Activated CD4-positive, alpha-beta memory T cell treated with anti-CD3 and anti-CD28 coated beads for 36 hours (primary cell): ENCODE measurements at places on chromosomes 4 and X. TPM values are rescaled to one million over a fixed set of nuclear protein-coding genes. Genes with fewer than 3 reads are reported as not detected.

- peaks cover 13% of the 10 kb centered on the region for H3K27me3 ChIP-seq
- H3K27ac ChIP-seq: no peak overlapping the region
- no peaks in the 10 kb centered on the region for H3K36me3 ChIP-seq
- no peaks in the 10 kb centered on the region for H3K4me1 ChIP-seq
- DNase-seq: no peak
Observed at GRCh38 chr4:5019796-5020195, 538 bp upstream of the CYTL1 start.

DNA sequence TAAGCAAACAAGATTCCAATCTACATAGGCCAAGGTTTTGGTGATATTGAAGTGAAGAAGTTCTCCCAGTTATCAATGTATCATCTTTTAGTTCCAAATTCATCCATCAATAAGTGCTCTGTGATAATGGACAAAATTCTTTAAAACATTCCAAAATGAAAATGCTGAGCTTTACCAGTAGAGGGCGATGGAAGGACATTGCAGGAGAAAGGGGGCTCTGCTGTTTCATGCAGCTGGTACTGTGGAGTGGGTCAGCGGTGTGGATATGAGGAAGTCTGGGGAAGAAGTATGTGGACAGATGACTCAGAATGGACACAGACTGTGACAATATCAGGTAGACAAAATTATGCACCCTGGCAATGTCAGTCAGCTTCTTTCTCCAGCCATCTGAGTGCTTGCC lies 46.6 kb upstream of the HS6ST2 start:
- H3K4me1 ChIP-seq: no peaks in the 10 kb centered on the region
- no peak overlapping the region for H3K4me3 ChIP-seq
- no peaks in the 10 kb centered on the region for H3K27me3 ChIP-seq
- DNase-seq: no peak
- H3K36me3 ChIP-seq: no peaks in the 10 kb centered on the region
- H3K27ac ChIP-seq: no peak overlapping the region

DNA sequence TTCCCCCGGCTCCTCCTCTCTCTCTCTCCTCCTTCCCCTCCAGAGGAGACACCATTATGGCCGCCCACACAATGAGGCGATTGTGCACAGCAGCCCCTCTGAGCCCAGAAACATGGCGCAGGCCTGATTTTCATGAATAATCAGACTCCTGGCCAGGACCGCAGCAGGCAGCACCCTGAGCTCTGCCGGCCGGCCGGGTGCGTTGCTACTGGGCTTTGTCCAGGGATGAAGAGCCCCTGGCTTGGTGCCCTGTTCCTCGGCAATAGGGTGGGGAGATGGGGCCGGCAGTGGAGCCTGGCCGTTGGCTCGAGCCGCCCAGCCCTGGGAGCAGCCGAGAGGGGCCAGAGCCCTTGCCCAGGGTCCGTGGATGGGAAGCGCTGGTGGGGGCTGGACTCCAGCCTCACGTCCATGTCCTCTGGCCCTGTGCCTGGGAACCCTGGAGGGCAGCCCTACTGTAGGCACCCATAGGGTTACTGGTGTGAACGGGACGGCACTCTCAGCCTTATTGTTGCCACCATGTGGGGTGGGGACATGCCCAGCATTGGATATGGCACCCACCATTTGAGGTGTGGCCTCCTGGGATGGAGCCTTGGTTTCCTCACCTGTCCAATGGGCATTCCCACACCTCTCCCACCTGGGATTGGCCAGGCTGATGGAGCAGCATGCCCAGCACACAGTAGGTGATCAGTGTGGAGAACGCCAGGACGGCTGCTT lies 103.0 kb downstream of the SORCS2 start:
- H3K27ac ChIP-seq: no peak overlapping the region
- H3K4me3 ChIP-seq: no peak overlapping the region
- H3K36me3 ChIP-seq: no peaks in the 10 kb centered on the region

GRCh38 chr4:112860830-112861690 lies 188.4 kb upstream of the ANK2 start:
- no peaks in the 10 kb centered on the region for H3K4me1 ChIP-seq
- no peak overlapping the region for H3K4me3 ChIP-seq
- H3K27ac ChIP-seq: no peak overlapping the region
- H3K27me3 ChIP-seq: peaks cover 3% of the 10 kb centered on the region
- no peak for DNase-seq

- H3K27me3 ChIP-seq: peaks cover 66% of the 10 kb centered on the region
- H3K27ac ChIP-seq: no peak overlapping the region
- H3K4me1 ChIP-seq: peaks cover 15% of the 10 kb centered on the region
- peak overlapping the region; percentile 71 for H3K4me3 ChIP-seq
- H3K36me3 ChIP-seq: peaks cover 1% of the 10 kb centered on the region
- peak; percentile 35 for DNase-seq
Observed at GRCh38 chr4:168877511-168878491, 132.3 kb downstream of the CBR4 start.

GRCh38 chr4:70703619-70704214 lies 15.4 kb downstream of the UTP3 start:
- no peaks in the 10 kb centered on the region for H3K36me3 ChIP-seq
- H3K27me3 ChIP-seq: no peaks in the 10 kb centered on the region
- H3K4me3 ChIP-seq: peak overlapping the region; percentile 85
- no peak for DNase-seq
- H3K4me1 ChIP-seq: peaks cover 21% of the 10 kb centered on the region

GPR50 gene
- total RNA-seq: not detected

FGB gene
- total RNA-seq: not detected

AKAP4 gene
- not detected for total RNA-seq

CT83 gene
- not detected for total RNA-seq
